ENCODE measurements at places on chromosomes 5 and 9.

GRCh38 chr5:88404405-88404804 lies 135.8 kb upstream of the TMEM161B start:
- DNase-seq, result no peak

GRCh38 chr5:116942622-116943021 lies 368.0 kb upstream of the SEMA6A start:
- DNase-seq, result no peak

DNA sequence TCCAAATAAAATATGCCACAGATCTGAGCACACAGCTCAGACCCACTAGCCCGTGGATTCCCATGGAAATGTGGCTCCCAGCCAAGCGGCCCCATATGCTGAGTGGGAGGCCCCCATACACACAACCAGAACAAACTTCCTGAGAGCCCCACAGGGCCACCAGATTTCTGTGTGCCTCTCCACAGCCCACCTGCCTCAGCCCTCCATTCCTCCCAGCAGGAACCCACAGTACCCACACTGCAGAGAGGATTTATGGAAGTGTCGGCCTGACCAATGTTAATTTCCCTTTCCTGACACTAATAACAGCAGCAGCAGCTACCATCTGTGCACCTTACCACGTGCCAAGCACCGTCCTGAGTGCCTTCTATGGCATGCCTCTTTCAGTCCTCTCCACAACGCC lies 99.3 kb upstream of the SPOCK1 start:
- DNase-seq, result no peak

- no peak for DNase-seq
Observed at GRCh38 chr9:86734771-86735170, 212.5 kb downstream of the GAS1 start.

DNA sequence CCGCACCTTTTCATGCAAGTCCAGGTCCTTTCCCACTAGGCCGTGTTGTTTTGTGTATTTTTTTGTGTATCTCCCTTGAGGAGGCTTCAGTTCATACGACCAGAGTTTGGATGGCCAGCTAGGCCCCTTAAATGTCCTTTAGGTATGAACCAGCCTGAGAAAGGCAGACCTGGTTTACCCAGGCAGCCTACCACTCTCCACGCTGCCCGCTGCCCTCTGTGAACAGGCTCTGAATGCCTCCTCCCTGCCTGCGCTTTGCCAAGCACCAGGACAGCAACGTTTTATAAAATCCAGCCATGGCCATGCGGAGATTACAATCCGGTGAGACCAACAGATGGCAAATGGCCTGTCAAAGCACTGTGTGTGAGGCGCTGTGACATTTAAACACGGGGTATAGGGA lies 626 bp upstream of the CLTB start:
- DNase-seq, result no peak

DNA sequence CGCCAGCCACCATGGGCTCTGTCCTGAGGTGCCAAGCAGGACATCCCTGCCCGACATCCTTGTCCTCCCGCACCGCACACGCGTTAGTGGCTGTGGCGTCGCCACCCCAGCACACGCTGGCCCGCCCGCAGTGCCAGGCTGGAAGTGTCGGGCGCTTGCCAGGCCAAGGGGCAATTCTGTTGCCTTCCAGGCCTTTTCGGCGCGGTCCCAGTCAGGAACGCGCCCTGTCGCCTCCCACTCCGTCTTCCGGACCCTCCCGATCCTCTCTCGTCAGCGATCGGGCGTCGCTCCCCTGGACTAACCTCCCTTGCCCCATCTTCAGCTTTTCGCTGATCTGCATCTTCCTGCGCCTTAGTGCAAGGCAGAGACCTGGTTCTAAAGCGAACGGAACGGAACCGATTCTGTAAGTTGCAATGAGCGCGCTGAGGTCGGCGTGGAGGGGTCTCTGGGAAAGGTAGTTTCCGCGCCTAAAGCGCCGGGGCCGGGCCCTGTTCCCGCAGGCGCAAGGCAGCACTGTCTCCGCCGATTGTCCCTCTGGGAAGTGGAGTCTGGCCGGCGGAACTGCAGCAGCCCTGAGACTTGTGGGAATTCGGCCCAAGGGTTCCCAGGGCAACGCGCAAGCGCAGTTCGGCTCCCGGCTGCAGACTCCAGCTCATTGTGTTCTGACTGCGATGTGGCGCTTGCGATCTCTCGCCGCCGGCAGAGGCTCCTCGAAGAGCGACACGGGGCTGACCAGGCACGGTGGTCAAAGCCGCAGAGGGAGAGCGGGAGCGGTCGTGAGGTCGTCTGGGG lies at the start of gene ZNF454:
ZNF454 (plus strand) TSS at position 630 of the 792 bp plus-strand sequence. CDS start 1,594 bp downstream, outside the sequence.
- DNase-seq, result no peak

- DNase-seq, result no peak
Observed at GRCh38 chr5:103120607-103121200, 603 bp downstream of the PPIP5K2 start.

DNA sequence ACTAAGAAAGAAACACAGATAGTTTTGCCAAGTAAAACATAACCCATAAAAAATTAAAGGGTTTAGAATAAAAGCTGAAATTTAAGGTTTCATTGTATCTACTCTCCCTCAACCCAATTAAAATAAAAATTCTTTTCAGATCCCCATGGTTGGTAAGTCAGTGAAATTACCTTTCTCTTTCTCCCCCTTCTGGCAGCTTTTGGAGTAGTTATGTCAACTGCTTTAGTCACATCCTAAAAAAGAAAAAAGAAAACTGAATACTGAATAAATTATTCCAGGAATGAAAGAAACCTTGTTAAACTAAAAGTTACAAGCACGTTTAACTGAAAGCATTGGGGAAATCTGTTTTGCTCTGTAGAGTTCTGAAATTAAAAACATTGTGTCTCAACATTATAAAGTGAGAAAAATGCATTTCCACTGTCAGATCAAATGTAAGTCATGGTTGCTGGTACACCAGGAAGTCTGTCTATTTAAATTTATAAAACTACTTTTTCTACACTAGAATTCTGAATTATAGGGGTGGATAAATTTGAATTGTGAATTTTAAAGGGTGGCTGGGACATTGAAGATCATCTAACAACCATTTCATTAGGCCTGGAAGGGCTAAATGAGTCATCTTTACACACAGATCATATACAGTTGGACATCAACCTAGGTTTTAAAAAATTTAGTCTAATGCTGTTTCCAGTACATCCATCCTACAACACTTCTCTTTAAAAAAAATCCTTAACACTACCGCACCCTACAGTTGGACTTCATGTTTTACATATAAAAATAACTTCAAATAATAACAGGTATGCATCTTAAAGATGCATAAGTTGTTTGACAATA lies 24.7 kb downstream of the PSIP1 start:
- no peak for DNase-seq

DNA sequence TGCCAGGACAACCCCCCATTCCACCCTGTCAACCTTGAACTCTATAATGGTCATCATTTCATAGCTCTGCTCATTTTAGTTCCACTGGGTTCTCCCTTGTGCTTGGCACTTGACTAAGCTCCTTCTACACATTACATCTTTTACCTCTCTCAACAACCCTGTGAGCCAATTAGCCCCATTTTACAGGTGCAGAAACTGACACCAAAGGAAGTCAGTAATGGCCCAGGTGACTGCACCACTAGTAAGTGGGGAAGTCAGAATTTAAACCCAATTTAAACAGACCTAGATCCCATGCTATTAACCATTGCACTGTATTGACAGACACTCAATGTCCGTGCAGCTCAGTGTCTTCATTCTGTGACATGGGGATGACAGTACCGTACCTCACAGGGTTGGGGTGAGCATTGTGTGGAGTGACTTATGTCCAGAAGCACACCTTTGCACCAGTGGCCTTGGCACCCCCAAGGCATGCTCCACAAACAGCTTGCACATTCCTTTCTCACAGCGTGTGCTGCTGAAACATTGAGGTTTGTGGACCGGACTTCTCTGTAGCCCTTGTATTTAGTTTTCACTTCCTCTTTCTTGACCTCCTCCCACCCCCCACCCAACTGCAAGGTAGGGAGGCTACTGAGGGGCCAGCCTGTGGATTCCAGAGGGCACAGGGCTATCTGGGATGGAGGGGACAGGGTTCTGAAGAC lies 23.1 kb downstream of the IRF1 start:
- DNase-seq, result no peak

DNA sequence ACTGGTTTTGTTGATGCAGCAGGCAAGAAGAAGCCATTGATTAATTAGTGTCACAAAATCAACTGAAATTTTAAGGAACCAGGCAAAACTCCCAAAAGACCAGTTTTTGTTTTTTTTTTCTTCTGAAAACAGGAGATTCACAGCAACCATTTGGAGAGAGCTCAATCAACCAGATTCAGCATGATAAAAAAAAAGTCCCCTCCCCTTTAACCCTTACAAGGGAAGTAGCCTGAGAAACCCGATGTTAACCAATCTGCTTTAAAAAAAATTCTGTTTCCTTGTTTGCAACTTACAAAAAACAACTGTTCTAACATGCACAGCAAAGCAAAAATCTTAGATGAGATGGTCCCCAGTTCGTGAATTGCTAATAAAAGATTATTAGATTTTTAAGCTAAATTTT lies 59.7 kb downstream of the HMHB1 start:
- DNase-seq, result no peak

- DNase-seq, result no peak
Observed at GRCh38 chr5:72687288-72687687, 129.2 kb upstream of the TNPO1 start.

DNA sequence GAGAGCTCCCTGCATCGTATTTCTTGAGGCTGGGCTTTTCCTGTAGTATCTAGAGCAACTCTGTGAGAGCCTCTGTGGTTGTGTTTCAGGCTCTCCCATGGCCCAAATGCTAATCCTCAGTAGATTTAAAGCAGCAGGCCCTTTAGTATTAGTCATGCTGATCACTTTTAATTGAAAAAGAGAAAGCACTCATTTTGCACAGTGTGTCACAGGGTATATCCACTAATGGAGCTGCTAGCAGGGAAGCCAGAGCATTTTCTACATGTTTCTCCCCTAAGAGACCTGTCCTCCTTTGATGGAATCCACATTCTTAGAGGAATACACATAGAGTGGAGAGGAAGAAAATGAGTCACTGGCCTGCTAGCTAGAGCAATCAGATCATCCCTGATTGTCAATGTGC lies 348.5 kb downstream of the TMEM232 start:
- DNase-seq, result no peak

- DNase-seq, result no peak
Observed at GRCh38 chr9:3887221-3887653, 361.4 kb upstream of the RFX3 start.

DNA sequence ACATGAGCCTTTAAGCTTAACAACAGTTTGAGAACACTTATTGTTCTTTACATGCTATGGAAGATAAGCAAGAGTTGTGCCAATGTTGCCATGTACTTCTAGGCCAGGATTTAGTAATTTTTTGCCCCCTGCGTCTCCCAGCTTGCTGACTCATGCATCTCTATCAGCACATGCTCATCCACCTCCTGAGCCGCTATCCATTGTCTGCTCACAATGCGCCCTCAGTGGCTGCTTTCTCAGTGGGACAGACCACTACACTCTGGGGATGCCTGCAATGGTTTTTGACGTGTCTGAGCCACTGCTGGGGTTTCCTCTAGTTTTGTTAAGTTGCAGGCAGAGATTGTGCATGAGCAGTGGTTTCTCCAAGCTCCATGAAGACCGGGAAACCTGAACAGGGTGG lies 50.9 kb upstream of the PHF2 start:
- DNase-seq, result no peak

DNA sequence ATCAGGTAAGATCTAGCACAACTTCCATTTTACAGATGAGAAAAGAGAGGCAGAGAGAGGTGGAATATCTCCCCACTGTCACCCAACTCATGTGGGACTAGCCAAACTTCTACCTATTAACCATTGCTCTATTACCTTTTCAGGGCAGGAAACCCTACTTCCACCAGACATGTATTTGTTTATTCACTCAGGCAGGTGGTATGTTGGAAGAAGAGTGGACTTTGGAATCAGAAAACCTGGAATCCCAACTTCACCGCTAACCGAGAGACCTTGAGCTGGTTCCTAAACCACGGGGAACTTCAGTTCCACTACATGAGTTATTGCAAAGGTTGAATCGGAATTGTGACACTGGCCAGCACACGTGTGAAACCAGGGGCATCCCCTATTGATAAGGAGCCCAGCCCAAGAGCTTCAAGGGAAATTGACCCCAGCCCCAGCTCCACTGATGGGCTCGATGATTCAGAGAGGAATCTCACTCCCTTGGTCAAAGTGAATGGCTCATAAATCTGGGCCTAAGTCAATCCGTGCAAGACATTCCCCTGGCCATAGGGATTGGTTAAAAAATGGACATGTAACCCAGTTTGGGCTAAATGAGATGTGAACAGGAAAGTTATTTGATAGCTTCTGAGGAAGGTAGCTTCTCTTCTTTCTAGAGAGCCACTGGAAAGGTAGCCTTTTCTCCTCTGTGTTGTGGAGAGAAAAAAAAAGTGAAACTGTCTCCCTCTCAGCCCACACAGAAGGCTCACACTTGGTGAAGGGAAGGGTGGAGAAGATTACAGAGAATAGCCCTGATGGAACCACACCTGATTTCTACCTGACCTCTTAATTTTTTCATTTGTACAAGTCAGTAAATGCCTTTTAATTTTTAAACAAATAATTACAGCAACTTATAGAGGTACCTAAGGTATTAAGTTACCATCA lies 5.5 kb upstream of the GLIS3 start:
- no peak for DNase-seq

GRCh38 chr5:172005708-172006320 lies 624 bp downstream of the FBXW11 start:
- peak; percentile 12 for DNase-seq

DNA sequence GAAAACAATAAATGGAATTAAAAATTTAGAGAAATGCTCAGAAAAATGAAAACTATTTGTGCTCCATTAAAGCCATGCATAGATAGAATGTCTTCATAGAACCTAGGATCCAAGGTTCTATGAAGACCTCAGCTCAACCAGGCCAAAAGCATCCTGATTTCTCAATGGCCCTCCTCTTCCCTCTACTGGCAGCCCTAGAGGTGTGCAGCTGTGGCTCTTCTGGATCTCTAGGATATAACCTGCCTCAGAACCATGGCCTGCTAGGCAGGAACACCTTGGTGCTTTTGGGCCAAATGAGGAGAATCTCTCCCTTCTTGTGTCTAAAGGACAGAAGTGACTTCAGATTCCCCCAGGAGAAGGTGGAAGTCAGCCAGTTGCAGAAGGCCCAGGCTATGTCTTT lies 15.1 kb downstream of the IFNA1 start:
- DNase-seq, result no peak

Data from activated T-helper 1 cell treated with anti-CD3 and anti-CD28 coated beads, Interleukin-12 subunit alpha, Interleukin-12 subunit beta, Interleukin-2, Interleukin-4 antibody, amounts not matched to agents 30 ng/mL and 10 ng/mL and 1 ng/mL, durations not matched to agents 14 hours and 24 hours and 36 hours (primary cell).